Pancreas (tissue), 10 donors: ENCODE measurements at places on chromosomes 16 and 17.

DNA sequence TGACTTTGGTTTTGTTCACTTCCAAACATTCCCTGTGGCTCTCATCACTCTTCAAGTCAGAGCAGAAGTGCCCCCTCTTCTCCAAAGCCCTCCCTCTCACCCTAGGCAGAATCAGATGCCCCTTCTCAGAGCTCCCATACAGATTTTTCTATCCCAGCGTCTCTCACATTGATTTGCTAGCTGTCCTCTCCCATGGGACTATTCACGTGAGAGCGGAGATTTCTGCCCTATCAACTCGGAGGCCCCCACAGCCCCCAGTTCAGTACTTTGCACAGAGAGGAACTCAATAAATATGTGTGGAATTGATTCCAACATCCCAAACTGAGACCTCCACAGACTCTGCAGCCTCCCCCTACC is 182.6 kb downstream of the C16orf78 start:
- DNase-seq = no peak

- no peak for DNase-seq
Observed at GRCh38 chr17:50889528-50890118, 23.5 kb upstream of the TOB1 start.

GRCh38 chr17:36721560-36722120 is 120.3 kb downstream of the MRM1 start:
- no peak for DNase-seq

DNA sequence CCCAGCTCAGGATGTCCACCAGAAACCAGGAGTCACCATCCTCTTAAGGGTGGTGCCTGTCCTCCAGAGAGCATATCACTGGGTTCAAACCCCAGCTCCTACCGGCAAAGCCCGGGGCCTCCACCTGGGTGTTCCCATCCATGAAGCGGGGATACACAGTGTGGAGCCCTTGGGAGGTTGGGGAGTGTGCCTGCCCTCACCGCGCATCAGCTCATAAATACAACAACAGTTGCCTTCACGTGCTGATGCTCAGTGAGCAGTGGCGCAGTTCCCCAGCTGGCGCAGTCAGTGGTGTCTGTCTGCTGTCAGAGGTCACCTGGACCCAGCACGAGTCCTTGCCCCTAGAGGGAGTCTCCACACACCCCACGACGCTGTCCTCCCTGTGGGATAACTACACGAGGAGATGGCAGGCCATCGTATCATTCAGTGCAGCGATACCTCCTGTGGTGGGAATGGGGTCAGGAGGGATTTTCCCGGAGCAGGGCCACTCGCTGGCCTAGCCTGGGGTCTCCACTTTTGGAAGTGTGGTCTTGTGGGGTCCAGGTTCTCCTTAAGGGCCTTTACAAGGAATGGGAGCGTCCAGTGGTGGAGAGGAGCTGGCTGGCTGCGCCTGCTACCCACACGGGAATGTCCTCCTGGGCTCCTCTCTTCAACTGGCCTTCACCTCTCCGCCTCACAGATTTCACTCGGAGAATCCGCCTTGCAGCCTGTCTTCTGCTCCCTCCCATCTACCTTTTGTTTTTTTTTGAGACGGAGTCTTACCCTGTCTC is 2.3 kb upstream of the ELOB start:
- DNase-seq = no peak

DNA sequence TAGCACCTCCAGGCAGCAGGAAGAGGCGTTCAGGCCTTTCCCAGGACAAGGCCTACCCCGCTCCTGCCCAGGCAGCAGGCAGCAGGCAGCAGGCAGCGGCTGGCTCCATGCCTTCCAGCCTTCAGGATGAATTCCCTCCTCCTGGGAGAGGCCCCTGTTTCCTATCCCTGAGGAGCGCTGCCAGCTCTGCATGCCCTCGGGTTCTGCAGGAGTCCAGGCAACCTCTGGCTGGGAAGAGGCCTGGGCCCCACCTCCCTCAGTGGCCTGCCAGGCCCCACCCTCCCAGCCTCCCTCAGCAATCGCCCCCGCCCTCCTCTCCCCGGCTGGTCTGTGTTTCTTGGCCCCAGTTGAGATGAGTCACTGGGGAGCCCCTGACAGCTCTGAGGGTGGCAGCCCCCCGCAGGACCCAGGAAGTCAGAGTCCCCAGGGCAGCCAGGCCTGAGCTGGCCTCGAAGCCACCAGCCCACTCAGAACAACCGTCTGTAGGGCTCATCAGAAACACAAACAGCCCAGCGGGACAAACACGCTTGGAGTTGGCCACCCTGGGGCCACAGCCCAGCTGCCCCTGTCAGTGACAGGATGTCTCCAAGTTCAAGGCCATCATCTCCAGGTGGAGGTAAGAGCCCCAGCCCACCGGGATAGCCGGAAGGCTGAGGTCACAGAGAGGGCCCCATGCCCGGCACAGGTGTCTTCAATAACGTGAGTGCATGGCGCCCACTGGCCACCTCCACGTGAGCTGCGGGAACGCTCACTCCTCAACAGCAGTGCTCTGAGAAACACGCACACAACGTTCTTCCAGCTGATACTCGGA is 39.5 kb upstream of the CIBAR2 start:
- DNase-seq = peak; percentile 56

DNA sequence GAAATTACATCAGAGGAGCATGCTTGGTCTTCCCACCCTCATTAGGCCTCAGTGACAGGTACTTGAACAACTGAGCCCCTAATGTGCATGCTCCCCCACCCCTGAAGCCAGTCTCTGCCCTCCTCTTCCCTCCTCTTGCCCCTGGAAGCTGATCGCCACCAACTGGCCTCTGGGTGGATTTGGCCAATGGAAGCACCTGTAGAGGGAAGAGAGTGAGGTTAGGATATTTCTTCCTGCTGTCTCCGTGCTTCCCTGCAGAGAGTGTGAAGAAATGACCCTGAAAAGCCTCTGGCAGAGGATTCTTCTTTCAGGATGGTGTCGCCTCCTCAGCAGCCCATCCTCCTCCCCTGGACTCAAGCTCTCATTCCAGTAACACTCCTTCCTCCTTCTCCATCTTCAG is 5.9 kb upstream of the CBLN1 start:
- DNase-seq = no peak

DNA sequence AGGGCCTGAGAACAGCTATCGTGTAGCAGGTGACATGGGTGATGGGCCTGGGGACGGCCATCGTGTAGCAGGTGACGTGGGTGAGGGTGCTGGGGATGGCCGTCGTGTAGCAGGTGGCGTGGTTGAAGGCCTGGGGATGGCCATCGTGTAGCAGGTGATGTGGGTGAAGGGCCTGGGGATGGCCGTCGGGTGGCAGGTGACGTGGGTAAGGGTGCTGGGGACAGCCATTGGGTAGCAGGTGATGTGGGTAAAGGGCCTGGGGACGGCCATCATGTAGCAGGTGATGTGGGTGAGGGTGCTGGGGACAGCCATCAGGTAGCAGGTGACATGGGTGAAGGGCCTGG is 15.5 kb downstream of the TPSD1 start:
- peak; percentile 76 for DNase-seq

DNA sequence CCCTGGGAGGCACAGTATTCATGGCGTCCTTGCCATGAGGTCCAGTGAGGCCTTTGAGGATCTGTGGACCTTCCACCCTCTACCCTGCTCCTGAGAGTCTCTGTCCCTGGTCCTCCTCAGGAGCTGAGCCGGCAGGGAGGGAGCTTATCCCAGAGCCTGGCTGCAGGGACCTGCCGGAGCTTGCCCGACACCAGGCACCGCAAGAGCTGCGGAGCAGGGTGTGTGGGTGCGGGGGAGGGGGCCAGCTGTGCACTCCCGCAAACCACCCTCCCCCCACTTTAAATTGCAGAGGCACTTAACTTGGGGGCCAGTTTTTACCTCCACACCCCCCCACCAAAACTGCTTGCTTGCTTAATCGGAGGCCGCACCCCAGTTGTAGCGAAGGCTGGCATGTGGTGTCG is 609 bp upstream of the ZNF750 start:
- DNase-seq = no peak

DNA sequence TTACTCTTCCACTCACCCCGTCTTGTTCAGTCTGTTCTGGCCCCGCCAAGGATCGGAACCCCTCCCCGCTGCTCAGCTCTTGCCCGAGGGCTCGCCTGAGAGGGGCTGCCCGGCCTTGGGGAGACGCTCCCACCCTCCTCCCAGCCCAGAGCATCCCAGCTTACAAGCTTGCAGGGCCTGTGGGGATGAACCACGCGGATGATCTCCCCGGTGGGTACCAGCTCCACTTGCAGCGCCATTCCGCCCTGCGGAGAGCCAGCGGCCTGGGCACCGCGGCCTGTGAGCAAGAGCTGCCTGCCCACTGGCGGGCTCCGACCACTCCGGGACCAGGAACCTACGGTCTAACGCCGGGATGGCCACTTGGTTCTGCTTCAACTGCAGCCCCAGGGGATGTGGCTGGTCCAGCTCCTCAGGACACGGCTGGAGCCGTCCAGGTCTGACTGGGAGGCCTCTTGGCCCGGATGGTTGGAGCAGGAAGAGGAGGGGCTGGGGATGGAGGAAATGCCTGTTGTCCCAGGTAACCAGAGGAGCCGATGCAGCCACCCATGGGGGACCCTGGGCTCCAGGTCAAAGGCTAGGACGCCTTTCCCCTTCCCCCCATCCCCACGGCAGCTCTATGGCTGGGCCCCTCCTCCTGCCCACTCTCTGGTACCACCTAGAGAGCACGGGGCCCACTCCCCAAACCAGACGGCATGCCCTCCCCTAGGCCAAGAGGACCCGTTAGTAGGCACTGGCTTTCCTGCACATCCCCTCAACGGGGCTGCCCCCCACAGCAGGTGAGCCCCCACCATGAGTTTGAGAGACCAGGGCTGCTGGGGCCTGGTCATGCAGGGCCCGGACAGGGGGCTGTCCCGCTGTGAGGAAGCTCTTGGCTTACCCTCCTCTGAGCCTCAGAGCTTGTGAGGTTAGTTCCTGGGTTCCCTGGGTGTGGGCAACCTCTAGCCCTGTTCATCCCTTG is at the start of gene MYO1C:
TSS of gene MYO1C (minus strand) at position 438 of the 958 bp plus-strand sequence. CDS start at position 239, 199 bp downstream.
- no peak for DNase-seq

GRCh38 chr17:17812211-17813054 is 24.4 kb downstream of the SREBF1 start:
- DNase-seq = peak; percentile 58
